ENCODE measurements at places on chromosomes 6 and 20.

- no peak for DNase-seq
These were observed 16.9 kb downstream of the KIF16B start for GRCh38 chr20:16556301-16556700.

- DNase-seq, result no peak
These were observed 29.2 kb upstream of the PKHD1 start for GRCh38 chr6:52116605-52116948.

GRCh38 chr6:16319813-16320532 lies 81.6 kb downstream of the GMPR start:
- peak; percentile 84 for DNase-seq

- DNase-seq, result no peak
These were observed 29.7 kb downstream of the FYN start for GRCh38 chr6:111843347-111844147.

DNA sequence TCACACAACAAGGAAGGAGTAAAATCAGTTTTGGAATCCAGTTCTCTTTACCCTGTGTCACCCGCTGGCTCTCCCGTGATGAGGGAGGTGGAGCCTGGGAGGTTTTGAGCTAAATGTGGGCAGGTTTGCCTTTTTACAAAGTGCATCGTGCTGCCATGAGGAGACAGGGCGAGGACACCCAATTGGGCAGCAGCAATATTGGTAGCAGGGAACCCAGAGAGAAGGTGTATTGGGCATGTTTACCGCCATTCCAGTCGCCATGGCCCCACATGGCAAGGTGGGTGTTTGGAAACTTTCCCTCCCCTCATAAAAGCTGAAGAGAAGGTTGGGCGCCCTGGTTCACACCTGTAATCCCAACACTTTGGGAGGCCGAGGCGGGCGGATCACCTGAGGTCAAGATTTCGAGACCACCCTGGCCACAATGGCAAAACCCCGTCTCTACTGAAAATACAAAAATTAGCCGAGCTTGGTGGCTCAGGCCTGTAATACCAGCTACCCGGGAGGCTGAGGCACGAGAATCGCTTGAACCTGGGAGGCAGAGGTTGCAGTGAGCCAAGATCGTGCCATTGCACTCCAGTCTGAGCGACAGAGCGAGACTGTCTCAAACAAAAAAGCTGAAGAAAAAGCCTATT lies 3.5 kb upstream of the UBE2V1 start:
- no peak for DNase-seq

DNA sequence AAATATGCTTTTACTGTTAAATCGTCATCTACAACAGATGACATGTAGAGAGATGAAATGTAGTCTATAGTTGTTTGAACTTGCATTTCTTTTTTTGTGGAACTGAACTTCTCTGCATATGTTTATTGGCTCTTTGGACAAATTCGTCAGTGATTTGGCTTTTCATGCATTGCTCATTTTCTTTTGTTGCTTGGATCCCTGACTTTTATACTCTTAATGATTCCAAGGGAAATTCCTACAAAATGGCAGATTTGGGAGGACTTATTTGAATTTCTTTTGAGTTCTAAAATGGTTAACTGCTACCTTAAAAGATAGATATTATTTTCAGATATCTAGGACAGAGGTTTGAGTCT lies 65.4 kb downstream of the UTRN start:
- DNase-seq, result no peak

DNA sequence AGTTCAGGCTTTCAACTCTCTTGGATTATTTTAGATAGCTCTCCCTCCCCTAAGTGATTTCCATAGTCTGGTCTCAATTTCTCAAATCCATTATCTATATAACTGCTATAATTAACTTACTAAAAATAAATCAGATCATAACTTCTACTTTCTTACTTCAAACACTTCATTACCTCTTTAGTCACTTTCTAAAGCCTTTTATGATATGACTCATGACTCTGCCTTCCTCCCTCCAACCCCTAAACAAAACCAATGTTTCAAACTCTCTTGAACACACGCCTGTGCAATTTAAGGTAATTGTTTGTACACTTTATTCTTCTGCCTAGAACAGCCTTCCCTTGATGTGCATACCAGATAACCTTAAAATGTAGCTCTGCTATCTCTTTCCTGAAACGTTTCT lies 100.5 kb downstream of the LMBRD1 start:
- DNase-seq, result no peak

All from left hindlimb (tissue), 1 donor.